ENCODE measurements at places on chromosomes 2 and 18.
A peak's percentile ranks its signal among the peaks of the same experiment; 100 is the strongest.

- DNase-seq: no peak
Measured at GRCh38 chr2:23562143-23562542, 177.2 kb downstream of the KLHL29 start.

DNA sequence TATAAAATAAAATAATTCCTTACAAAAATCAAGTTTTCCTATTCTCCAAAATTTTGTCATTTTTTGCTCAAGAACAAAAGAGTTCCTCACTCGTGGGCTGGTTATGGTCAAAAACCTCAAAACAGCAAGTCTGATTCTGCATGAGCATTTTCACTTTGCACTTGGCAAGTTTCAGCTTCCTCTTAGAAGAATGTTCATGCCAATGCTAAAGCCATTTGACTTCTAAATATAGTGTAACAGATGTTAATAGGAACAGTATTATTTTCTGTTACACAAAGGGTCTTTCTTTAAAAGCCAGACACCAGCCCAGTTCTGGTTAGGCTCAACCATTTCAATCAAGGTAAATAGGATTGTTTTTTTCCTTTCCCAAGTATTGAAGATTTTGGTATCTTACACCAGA is 261.3 kb upstream of the CCDC68 start:
- no peak for DNase-seq

DNA sequence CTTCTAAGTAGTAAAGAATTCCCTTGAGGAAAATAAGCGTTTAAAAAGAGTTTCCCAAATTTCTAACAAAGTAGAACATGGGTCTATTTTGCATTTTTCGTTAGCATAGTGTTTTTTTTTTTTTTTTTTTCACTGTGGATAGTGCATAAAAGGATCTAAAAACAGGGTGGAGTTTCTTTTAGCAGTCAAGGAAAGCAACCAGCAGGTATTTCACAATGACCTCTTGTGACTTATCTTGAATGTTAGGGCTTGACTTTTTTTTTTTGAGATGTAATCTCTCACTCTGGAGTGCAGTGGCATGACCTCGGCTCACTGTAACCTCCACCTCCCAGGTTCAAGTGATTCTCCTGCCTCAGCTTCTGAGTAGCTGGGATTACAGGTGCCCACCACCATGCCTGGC is 14.9 kb upstream of the DGKD start:
- no peak for DNase-seq

- no peak for DNase-seq
Measured at GRCh38 chr2:180991820-180992219, 11.4 kb downstream of the UBE2E3 start.

DNA sequence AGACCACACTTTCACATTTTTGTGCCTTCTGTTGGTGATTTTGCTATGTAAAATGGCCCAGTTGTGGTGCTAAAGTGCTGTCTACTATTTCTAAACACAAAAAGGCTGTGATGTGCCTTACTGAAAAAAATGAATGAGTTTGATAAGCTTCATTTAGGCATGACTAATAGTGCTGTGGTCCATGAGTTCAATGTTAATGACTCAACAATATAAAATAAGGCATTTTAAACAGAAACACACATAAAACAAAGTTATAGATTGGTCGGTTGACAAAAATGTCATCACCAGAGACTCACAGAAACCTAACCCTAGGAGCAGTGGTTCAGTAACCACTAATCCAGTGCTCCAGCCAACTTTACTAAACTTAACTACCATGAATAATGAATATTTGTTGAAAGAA is 160.0 kb downstream of the DNAH6 start:
- DNase-seq: no peak

DNA sequence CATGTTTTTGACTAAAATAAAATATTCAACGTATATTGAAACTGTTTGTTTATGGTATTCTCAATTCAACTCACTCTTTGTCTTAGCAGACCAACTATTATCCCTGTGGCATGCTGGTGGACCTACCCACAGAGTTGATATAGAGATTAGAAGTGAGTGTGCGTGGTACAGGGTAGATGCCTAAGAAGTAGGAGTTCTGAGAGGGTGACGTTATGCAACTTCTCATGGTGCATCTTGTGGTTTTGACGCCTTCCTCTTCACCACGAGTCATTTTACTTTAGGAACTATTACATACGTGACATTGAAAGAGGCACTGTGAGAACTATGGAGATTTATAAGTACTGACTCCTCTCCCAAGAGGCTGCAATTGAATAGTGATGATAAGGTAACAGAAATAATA is 26.6 kb upstream of the NAPG start:
- DNase-seq: peak; percentile 18

- DNase-seq: no peak
Measured at GRCh38 chr2:11862049-11862448, 115.6 kb downstream of the LPIN1 start.

DNA sequence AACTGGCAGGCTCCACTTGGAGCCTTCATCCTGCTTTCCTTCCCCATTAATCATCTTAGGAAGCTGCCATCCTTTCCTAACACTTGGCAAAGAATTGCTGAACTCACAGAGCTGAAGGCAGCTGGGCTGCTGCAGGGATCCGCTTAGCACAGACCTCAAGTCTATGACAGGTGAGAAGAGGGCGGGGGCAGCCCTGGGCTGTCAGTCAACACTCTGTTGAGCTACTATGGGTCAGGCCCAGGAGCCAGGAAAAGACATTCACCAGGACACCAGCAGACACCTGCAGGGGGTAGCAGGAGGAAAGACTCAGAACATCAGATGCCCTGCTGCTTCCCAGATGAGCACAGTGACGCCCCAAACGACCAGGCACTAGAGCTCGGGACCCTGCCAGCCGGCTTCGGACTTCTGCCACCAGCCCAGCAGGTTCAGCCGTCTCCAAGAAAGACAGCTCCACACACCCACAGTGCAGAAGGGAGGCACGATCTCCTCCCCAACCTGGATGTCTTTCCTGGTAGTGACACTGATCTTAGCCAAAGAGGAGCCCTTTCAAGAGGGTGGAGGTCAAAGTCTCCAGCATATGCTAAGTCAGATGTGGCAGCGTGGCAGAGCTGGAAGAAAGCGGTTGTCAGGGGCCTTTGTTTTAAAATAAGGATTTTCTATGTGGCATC is 55.2 kb downstream of the SNORC start:
- no peak for DNase-seq

GRCh38 chr2:130336877-130337734 is 5.6 kb upstream of the IMP4 start:
- peak; percentile 43 for DNase-seq

DNA sequence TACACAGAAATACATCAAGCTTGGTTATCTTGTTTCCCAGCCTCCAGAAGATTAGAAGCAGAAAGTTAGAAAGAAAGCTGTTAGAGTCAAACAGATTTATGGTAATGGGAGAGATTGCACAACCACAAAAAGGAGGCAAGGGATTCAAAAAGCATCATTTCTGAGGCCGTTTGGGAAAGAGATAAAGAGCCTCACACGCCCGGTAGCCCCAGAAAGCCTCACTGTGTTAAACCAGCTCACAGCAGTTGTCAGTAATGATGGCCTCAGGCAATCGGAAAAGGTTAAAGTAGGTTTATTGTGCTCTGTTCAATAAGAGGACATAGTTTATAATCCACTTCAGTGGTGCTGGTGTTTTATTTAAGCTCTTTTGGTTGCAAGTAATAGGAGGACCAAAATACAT is 111.3 kb downstream of the DCC start:
- DNase-seq: no peak

GRCh38 chr2:241216211-241216761 is 27.8 kb downstream of the ANO7 start:
- DNase-seq: no peak

- DNase-seq: no peak
Measured at GRCh38 chr2:8441986-8442385, 239.9 kb upstream of the ID2 start.

DNA sequence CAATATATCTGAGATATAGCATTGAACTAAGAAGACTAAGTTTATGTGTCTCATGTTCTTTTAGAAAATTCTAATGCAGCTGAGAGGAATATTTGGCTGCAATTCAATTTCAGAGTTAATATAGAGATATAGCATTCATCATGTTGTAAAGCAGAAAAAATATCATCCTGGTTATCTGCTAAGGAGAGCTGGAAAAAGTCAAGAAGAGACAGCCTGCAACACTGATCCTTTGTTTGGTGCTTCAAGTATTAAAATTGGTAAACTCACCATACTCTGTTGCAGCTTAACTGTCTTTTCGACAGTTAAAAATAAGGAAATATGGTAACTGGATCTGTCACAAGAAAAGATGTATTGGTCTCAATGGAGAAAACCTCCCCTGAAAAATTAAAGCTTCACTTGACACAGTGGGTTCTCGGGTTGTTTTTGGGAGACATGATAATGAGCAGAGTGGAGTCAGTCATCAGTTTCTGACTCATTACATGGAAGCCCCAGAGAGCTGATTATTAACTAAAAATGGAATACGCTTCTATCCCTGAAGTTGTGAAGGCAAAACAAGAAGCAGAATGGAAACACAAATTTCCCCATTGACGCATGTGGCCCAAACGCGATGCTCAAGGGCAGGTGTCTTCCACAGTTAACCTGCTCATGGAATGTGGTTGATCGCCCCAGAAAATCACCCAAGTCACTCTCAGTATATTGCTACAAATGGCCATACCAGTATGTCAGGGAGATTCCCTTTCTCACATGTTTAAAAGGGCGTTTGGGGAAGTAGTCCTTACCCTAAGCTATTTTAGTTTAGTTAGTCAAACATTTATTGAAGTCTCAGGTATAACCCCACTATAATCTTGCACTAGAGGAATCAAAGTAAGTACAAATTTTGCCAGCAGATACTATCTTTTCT is 8.2 kb downstream of the BCL2 start:
- DNase-seq: no peak

- no peak for DNase-seq
Measured at GRCh38 chr2:122179492-122180165, 424.2 kb downstream of the TSN start.

- no peak for DNase-seq
Measured at GRCh38 chr18:76369791-76370190, 125.3 kb downstream of the ZNF516 start.

DNA sequence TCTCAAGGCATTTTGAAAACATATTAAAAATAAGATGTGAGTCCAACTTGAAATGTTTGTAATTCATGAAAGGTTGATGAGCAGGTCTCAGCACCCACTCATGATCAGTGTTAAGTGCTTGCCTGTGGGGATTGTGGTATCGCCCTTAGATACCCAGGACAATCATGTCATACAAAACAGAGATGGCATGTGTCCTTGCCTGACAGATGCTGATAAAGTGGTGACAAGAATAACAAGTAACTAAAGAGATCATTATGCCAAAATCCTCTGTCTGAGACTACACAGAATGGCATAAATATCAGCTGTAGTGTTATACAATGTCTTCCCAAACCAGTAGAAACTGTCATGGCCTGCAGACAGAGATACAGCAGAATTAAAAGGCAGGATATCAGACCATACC is 930.3 kb downstream of the SUCLG1 start:
- DNase-seq: no peak

DNA sequence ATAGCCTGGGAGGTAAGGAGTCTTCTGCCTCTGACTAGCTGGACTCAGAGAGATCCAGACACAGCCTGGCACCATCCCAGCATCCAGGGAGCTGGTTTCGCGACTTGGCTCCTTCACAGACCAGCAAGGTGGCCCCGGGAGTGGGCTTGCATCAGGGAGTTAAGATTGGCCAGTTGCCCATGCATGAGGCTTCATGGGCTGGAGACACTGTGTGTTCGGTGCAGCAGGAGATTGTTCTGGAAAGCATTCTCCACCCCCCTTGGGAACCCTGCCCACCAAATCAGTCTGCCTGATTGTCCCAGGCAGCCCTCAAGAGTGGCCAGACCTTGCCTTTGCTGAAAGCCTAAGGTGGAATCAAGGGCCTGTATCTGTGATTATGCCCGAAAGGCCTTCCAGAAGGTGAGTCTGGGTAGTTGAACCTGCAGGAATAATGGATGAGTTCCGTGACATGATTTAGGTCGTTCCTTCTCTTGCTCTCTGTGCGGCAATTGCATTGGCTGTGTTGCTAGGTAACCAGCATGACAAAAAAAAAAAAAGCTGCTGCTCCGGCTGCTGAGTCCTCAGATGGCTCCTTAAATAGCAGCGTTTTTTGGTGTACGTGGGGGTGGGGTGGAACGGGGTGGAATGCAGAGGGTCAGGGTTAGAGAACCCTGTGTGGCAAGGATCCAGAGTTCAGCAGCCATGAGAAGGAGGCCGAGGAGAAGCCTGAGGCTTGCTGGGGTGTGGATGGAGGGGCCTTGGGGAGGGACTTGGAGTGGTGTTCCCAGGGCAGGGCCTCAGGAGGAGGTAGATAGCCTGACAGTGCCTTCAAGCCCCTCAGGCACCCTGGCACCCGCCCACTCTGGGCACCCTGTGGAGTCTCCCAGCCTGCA is 93.0 kb upstream of the MCFD2 start:
- no peak for DNase-seq

DNA sequence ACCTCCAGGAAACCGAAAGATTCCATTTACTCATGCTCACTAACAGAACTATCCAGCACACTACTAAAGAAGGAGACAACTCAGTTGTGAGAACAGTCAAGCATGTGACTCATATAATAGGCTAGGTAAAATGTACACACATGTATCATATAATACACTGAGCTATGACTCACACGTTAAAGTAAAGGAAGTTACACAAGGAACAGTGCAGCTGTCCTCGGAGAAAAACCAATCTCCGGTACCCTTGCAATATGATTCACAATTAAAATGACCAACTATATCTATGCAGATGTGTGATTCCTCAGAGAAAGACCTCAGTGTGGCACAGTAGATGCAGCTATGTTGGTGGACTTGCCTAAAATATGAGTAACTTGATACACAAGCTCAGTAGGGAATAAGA is 76.5 kb downstream of the STRN start:
- DNase-seq: no peak

DNA sequence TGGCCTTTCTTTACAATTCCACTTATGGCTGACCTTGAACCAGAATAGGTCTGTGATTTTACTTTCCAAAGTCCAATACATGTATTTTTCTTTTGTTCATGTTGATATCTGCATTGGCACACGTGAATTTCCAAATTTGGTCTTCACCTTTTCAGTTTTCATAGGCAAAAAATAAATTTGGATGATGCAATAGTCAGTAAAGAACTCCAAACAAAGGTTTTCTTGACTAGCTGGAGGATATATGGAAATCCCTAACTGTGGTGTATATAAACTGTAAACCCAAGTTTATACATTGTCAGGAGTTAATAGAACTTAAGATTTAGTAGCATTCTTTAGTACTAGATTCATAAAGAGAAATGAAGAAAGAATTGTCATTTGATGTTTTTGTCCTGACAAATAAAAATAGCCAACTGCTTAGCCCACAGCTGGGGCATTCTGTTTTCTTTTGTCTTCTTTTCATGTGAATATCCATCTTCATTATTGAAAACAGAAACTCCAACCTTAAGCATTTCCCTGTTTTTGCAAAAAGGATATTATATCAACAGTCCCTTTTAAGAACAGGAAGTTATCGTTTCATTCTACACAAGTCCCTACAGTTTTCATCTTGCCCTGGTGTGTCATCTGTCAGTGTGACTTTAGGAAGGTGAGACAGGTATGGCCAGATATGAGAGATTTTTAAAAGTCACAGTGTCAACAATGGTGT is 132.9 kb downstream of the BCL2 start:
- DNase-seq: no peak

- DNase-seq: no peak
Measured at GRCh38 chr2:57396355-57397098, 650.1 kb upstream of the VRK2 start.

All from activated naive CD8-positive, alpha-beta T cell treated with anti-CD3 and anti-CD28 coated beads for 36 hours (primary cell).